ENCODE measurements at places on chromosomes 6 and 20.
A peak's percentile ranks its signal among the peaks of the same experiment; 100 is the strongest.

GRCh38 chr6:140077827-140078560 lies 703.5 kb upstream of the CITED2 start:
- DNase-seq: no peak

DNA sequence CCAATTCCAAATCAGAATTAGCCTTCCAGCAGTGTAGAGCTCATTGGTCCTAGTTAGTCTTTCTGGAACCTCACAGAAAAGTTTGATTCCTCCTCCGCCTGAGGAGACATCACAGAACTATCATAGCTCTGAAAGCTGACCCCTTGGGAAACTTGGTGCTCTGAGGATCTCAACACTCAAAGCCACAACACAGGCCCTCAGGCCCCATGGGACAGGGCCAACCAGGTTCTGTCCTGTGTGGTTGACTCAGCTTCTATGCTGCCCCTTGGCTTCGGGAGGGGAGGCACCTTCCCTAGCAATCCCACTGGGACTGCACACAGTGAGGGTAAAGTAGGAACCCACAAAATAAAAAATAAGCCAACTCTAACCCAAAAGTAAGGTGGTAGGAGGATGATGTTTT lies 237.5 kb upstream of the ECI2 start:
- no peak for DNase-seq

- DNase-seq: peak; percentile 89
Measured at GRCh38 chr20:36199345-36200257, 36.7 kb upstream of the AAR2 start.

DNA sequence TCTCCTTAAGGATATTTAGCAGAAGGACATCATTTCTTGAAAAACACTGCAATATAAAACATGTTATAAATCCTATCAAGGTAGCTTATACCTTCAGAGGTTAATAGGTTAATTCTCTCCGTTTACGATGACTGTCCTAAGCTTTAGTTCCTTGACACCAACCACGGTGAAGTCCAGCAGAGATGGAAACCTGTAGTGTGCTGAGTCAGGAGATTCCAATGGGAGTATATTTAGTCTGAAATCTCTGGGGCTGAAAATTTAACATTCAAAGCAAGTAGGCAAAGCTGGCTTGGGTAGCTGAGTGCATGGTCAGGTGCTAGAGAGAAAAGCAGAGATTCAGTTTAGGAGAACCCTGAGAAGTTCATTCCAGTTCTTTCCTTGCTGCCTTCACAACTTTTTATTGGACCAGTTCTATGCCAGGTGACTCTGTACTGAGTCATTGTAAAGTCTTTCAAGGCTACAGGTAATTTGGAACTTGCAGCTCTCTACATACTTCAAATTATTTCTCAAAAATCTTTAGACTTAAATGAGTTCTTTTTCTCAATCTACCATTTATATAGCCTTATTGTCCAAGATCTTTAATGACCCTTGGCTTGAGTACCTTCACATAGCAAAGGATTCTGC lies 1009.4 kb upstream of the FLRT3 start:
- no peak for DNase-seq

GRCh38 chr6:38100380-38100779 lies 280.9 kb downstream of the ZFAND3 start:
- DNase-seq: no peak

GRCh38 chr20:22324505-22324904 lies 259.9 kb downstream of the FOXA2 start:
- no peak for DNase-seq

DNA sequence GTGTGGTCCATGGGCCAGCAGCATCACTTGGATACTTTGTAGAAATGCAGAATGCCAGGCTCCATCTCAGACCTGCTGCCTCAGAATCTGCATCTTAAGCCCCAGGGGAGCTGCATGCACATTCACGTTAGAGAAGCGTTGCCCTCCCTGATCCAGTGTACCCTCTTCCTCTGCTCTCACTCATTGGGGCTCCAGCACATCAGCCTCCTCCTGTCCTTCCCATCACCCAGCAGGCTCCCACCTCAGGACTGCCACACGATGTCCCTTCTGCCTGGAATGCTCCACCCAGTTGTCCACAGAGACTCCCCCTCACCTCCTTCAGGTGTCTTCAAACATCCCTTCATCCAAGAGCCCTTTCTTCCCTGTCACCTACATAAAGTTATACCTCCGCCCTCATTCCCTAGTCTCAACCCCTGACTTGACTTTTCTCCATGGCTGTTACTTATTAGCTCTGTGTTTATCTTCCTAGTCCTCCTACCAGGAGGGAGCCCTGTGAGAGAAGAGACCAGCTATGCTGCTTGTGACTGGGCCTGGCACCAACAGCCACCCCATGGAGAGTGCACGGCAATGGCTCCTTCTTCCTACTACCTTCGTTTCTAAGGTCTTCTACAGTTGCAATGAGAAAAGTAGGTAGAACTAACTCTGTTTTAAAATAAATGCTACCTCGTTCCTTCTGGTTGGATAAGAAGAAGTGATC lies 3.3 kb upstream of the ACSS1 start:
- no peak for DNase-seq

DNA sequence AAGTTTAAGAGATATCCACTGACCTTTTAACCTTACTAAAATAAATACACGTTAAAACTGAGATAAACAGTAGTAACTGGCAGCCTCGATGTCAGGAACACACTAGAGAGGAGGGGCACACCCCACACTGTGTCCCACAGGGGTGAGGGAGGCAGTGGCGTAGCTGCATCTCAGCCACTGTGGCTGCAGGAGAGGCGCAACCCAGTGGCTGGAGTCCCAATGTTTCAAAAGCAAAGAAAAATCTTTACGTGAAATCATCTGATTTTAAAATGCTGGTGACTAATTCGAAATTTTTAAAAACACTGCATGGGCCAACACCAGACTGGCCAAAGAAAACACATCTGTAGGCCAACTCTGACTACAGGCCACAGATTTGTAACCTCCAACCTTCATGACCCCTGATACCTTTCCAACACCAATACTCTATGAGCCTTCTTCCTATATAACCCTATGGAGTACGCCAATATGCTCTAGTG lies 54.7 kb downstream of the TRAM2 start:
- peak; percentile 85 for DNase-seq

- DNase-seq: no peak
Measured at GRCh38 chr6:36285797-36286196, 15.9 kb downstream of the PNPLA1 start.

GRCh38 chr6:31401403-31401802 lies 2.0 kb upstream of the MICA start:
- DNase-seq: peak; percentile 44

DNA sequence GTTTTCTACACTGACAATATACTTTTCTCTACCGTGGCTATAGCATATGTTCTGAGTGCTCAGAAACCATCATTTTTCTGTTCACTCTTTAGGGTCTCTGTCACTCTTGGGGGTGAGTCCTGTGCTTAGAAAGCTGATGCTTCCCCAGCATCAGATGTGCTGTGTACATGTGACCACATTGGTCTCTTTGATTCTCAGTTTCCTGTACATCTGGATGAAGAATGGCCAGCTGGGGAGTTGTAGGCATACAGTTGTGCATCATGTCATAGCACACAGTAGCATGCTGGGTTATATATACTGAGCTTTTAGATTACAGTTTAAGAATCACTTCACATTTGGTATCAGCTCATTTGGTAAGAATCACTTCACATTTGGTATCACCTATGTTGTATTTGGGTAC lies 238.6 kb upstream of the PREP start:
- no peak for DNase-seq

DNA sequence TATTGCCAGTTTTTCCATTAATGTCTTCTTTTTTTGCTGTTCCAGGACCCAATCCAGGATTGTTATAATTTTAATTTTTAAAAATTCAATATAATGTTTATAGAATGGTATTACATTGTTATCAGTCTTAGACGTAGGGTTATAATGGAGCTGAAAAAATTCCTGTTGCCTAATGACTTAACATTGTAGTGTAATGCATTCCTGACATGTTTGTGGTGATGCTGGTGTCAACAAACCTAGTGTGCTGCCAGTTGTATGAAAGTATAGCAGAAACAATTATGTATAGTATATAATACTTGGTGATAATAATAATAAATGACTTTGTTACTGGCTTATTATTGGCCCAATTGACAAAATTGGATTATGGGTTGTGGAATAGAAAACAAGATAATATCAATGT lies 30.4 kb downstream of the KIZ start:
- DNase-seq: no peak

- DNase-seq: peak; percentile 55
Measured at GRCh38 chr6:105994118-105994590, 92.0 kb upstream of the PRDM1 start.

DNA sequence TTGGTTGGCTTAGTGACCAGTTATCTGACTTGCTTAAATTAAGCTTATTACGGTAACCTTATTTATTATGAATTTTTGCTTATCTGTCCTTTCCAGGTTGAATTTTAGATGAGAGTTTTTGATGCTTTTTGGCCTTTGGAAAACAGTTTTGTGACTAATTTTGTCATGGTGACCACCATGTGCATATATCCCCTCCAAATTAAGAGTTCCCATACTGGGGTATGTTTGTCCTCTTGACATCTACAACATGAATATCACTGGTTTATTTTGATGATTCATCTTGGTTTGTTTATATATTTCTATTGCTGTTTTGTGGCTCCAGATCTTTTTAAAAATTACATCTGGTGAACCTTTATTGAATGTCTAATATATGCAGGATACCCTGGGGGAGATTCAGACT lies 61.4 kb downstream of the PHF20 start:
- DNase-seq: no peak

DNA sequence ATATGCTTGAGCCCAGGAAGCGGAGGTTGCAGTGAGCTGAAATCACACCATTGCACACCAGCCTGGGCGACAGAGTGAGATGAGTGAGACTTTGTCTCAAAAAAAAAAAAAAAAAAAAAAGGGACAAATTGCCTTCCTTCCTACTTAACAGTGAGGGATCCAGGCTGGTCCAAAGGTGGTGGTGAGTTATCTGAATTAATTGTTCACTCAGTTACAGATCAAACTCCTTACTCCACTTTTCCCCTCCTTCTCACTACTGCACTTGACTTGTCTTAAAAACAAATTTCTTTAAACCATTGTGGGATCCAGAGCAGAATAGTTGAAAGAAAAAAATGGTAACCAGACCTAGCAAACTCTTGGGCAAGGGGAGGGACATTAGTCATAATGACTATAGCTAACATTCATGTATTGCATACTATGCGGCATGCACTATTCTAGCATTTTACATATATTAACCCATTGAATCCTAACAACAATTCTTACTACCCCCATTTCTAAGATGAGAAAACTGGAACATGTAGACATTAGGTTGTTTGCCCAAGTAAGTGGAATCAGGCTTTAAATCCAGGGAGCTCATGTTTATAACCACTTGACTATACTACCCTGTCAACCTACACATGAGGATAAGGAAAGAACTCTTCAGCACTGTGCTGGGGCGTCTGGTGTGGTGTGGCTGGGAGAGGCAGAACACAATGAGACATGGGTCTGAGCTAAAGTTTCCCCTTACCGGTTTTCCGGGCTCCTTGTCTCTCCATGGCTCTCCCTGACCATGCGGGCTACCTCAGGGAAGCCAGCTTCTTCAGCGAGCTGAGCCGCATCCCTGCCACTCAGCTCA lies 1.5 kb downstream of the GPANK1 start:
- DNase-seq: no peak

GRCh38 chr20:61436667-61437279 lies 184.7 kb downstream of the CDH4 start:
- no peak for DNase-seq

- DNase-seq: no peak
Measured at GRCh38 chr6:170208182-170208601, 82.7 kb downstream of the DLL1 start.

GRCh38 chr6:122772724-122773415 lies 6.6 kb upstream of the FABP7 start:
- no peak for DNase-seq

GRCh38 chr20:50904067-50904570 lies 27.1 kb downstream of the ADNP start:
- peak; percentile 55 for DNase-seq

DNA sequence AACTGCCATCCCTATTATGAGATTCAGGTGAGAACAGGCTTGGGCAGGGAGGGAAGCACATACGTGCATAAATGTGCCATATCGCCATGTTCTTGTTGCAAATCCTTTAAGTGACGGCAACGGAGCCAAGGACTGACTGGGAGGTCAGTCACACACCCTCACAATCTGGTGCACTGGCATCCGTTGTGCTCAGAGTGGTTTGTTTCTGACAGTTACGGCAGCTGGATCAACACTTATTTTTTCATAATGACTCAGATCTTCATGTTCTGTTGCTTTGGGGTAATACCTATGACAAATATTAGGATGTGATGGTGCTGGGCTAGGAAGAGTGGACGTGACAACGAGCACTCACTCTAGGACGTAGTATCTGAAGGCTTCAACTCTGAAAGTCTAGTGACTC lies 56.2 kb upstream of the PREP start:
- no peak for DNase-seq

GRCh38 chr6:20564269-20564668 lies 30.0 kb downstream of the CDKAL1 start:
- DNase-seq: no peak

- DNase-seq: no peak
Measured at GRCh38 chr20:620246-620645, 10.1 kb upstream of the TCF15 start.

DNA sequence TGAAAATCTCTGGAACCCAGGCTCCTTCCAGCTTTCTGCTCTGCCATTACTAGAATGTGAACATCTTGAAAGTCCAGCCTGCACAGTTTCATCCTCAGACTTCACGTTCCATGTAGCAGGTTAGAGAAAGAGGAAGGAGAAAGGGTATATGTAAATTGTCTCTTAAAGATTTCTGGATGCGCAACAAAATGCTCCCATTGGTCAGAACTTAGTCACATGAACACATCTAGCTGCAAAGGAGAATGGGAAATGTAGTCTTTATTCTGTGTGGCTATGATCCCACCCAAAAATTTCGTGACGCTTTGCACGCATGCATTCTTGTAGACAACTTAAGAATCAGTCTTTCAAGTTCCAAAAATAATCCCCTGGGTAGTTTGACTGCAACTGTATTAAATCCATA lies 46.4 kb upstream of the CHD6 start:
- no peak for DNase-seq

DNA sequence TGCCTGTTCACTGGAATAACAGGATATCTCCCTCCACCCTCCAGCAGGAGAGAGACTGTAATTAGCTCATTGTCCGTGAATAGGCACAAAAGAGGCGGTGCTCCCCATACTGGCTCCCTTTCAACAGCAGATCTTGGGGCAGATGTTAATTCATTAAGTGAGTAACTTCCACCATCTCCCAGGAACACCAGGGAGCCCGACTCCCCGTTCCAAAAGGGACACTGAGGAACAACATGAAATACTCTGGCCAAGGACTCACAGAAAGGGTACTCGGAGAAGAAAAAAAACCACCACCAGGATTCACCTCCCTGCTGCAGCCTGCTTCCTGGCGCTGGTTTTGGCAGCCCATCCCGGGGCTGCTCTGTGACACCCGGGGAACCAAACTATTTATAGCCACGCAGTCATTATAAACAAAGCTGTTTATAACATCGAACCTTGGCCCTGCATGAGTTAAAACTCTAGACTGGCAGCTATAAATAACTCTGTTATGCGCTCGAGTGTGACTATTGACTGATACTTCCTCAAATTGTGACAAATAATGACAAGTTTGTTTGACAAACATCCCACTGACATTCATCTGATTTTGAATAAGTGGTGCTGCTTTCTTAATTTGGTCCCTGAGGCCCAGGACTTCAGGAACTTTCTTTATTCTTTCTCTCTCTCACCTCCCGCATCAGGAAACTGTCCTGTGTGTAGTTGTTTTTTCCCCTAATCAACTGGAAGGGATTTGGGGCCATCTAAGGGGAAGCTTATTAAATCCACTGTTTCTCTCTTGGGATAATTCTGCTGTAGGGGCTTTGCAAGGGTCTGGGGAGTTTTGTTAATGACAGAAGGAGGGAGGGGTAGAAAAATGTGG lies 521.6 kb downstream of the CD83 start:
- peak; percentile 82 for DNase-seq

GRCh38 chr6:111858347-111858746 lies 14.9 kb downstream of the FYN start:
- no peak for DNase-seq
